T-helper 9 cell (primary cell): ENCODE measurements at places on chromosomes 5 and 9.
A peak's percentile ranks its signal among the peaks of the same experiment; 100 is the strongest.

- no peak for DNase-seq
Measured at GRCh38 chr9:111039231-111039906, 1.1 kb upstream of the LPAR1 start.

- DNase-seq: no peak
Measured at GRCh38 chr5:30197662-30198061, 995.8 kb upstream of the CDH6 start.

DNA sequence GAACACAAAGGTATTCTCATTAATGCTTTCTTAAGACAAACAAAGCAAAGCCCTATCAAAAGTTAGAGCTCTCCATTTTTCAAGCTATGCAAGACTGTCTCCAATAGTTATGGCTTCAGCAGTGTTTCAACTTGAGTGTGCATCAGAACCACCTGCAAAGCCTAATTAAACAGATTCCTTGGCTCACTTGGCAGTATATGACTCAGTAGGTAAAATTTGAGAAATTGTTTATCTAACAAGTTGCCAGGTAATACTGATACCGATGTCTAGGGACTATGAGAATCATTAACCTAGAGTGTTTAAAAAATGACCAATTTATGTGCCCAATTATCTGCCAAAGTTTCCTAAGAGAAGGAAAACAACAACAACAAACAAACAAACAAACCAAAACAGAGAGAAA is 60.3 kb upstream of the PARP8 start:
- DNase-seq: no peak

- DNase-seq: no peak
Measured at GRCh38 chr9:114006155-114006550, 71.9 kb downstream of the AMBP start.

- no peak for DNase-seq
Measured at GRCh38 chr9:123584202-123585176, 228.5 kb downstream of the CRB2 start.

DNA sequence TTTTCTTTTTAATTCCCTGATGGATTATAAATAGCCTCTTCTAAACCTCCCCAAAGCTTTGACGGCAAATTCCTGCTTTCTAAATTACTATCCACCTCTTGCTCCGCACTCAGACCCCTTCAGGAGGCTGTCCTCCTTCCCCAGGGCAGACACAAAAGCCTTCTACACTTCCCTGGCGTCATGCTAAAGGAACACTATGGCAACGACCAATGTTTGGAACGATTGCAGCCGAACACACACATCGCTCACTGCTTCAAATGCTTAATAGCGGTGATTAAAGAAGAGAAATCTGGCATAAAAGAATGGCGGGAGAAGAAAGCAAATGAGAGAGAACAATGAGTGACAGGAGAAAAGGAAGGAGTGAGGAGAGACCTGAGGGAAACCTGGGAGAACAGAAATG is 297.3 kb downstream of the MLLT3 start:
- no peak for DNase-seq

GRCh38 chr5:133882846-133883245 is 85.6 kb downstream of the C5orf15 start:
- no peak for DNase-seq

DNA sequence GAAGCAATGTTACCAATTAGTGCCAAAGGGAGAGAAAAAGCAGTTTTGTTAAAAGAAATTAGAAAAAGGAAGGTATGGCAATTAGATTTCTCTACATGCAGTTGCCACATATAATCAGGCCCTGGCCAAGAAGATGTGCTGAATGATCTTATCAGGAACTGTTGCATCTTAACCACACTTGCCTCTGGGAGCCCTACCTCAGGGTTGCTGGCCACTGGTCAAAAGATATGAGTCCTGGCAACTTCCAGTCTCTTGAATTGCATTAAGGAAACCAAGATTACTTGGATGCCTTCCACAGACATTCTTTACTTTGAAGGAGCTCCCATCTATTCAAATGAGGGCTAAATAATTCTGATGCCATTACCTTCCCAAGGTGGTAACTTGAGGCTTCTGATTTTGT is 60.4 kb downstream of the TNC start:
- DNase-seq: no peak

- DNase-seq: no peak
Measured at GRCh38 chr9:89213396-89213880, 34.8 kb upstream of the SHC3 start.

GRCh38 chr9:105661011-105661410 is 1.2 kb upstream of the TAL2 start:
- no peak for DNase-seq

GRCh38 chr9:25472085-25472607 is 206.1 kb downstream of the TUSC1 start:
- DNase-seq: no peak

DNA sequence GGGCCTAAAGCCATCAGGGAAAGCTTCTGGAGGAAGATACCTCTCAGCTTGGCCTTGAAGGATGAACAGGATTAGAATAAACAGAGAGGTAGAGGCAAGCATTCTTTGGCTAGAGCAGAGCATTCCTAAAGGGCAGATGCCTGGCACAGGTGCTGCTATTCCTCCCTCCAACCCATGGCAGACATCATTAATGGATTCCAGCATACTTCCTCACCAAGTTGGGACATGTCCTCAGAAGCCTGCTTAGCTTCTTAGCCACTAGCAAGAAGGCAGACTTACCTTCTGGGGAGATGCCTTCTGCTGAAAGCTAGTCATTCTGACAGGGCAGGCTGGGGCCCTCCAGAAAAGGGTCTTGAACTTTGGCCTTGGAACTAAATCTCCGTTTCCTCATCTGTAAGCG is 122.0 kb downstream of the RGS3 start:
- DNase-seq: no peak

DNA sequence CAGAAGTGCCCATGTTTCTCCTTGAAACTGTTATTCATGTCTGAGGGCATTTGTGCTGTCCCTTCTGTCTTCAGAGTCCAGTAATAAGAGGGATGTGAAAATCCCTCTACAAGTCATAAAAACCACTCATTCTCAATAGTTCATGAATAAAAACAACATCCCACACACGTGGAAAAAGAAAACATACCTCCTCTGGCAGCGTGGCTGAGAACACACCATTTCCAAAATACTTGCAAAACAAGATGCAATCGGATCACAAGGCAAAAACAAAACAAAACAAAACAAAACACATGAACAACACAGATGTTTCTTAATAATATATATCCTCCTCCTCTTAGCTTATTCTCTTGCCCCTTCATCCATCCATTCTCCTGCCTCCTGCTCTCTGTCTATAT is 71.0 kb upstream of the EQTN start:
- no peak for DNase-seq

DNA sequence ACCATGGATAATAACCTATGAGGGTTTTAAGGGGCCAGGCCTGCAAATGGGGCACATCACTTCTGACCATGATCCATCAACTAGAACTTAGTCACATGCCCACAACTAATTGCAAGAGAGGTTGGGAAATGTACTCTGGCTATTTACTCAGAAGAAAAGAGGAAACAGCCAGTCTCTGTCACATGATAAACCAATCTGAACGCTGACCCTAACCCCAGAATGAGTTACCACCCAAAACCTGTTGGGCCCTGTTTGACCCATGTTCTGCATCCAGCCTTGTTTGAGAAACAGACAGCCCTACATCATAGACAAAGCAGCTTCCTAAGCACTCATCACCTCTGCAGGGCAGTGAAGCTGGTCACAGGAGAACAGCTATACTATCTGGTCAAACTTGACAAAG is 5.8 kb downstream of the MACROH2A1 start:
- no peak for DNase-seq

- DNase-seq: peak; percentile 34
Measured at GRCh38 chr9:114348906-114349482, 19.3 kb downstream of the ORM2 start.

DNA sequence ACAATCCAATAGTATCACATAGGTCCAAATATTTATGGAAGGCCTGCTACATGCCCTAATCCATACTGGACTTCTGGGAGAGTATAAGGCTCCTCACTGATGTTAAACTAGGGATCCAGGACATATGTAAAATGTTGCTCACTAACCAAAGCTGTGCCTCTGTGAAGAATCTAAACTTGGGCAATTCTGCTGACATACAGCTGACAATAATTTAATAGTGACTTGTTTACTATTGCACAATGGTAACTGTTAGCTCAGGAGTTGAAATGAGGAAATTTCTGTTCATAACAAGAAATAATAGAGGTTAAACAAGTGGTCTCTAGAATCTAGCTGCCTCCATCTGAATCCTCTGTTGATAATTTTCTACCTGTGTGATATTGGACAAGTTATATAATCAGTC is 14.9 kb upstream of the CTXN3 start:
- DNase-seq: no peak

GRCh38 chr9:124359426-124359825 is 55.8 kb downstream of the PSMB7 start:
- DNase-seq: no peak

DNA sequence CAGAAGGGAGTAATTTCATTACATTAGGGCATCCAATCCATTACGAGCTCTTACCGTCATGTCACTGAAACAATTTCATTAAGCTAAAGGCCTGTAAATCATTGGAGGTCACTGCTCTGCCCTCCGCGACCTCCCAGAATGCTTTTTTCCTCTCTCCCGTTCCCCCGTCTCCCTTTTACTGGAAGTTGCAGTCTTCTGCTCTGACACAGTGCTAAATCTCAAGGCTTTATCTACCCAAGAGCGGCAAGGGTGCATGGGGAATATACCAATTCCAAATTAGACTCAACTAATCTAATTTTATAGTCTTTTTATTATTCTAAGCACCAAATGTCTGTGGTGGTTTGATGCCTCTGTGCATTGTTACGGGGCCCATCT is 265.7 kb upstream of the PANK3 start:
- DNase-seq: no peak

DNA sequence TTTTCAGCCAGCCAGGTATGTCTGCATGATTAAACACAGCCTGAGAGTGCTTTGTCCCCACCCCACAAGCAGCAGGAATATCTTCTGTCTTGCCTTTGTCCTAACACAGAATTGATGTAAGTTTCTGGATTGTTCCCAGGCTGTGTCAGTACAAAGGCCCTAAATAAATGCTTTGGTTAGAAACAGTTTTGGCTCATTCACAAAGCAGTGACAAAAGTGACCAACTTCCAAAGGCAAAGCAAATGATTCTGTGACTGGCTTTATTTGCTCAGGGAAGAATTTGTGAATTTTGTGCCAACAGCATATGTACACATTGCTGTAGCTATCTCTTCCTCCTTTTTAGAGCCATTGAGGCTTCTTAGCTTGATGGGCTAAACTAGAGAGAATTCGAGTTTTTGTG is 133.7 kb downstream of the PLPPR1 start:
- no peak for DNase-seq

- DNase-seq: no peak
Measured at GRCh38 chr5:177357146-177357458, 622 bp upstream of the RGS14 start.

DNA sequence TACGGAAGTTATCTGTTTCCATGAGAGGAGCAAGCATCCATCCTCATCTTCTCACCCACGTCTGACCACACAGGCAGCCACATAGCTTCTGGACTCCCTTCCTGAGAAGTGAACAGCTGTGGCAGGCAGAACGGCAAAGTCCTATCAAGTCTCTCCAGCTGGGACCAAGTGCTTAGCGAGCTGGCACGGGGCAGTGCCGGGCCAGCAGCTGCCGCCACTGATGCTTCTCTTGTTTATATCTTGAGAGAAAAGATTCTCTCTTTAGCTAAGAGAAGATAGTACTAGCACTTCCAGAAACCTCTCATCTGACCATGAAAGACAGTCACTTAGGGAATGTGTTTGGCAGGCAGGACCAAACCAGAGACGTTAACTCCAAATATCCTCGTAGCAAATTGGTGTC is 37.2 kb downstream of the PLAC8L1 start:
- DNase-seq: no peak

GRCh38 chr5:168377525-168377924 is 86.1 kb downstream of the WWC1 start:
- DNase-seq: no peak

DNA sequence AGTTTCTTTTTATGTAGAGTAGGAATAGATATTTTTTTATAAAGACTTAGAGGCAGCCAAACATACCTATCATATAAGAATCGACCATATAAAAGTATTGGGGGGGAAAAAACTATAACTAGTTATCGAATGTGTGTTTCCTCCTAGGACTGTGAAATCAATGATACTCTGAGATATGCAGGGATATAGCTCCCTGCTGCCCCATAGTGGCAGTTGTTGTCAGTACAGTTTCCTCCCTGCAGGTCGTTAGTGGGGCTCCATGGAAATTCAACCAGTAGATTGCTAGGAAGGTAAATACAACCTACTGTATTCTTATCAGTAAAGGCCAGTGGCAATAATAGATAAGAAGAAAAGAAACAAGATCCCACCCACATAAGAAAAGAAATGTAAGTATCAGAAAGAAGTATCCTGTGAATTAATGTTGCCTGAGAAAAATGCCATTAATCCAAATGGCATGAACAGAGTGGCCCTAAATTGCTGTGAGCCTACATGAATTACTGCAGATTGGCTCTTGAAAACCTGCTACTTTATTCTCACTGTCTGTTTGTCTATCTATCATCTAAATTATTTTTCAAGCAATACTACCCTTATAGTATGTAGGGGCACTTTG is 136.9 kb upstream of the FBN2 start:
- peak; percentile 2 for DNase-seq

GRCh38 chr5:6359555-6360322 is 18.6 kb downstream of the MED10 start:
- no peak for DNase-seq

- DNase-seq: no peak
Measured at GRCh38 chr5:83249156-83249555, 171.8 kb downstream of the XRCC4 start.

DNA sequence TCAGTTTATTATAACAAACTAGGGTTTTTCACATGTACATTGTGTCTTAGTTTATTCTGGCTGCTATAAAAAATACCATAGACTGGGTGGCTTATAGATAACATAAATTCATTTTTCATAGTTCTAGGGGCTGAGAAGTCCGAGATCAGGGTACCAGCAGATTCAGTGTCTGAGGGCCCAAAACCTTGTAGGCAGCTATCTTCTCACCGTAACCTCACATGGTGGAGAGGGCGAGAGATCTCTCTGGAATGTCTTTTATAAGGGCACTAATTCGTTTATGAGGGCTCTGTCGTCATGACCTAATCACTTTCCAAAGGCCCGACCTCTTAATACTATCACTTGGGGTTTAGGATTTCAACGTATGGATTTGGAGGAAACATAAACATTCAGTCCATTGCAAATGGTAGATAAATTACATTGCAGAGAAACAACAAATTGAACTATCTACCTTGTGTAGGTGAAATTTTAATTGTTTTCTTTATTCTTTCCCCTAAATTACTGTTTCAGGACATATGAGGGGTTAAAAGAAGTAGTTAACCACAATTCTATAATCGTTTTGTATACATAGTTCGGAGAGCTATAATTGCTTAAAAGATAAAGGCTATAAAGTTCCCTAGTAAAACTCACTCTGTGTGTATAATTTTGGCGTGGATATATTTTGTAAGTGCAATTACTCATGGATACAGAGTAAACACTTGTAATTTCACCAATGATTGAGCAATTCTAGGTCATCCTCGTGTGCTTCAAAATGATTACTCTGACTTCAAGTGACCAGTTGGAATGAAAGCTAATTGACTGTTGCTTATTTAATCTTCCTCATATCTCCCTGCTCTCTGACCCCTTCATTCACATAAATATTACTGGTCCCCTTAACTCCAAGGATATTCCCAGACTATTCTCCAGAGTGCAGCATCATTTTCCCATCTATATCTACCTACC is 247.5 kb upstream of the TMEM161B start:
- DNase-seq: no peak

- no peak for DNase-seq
Measured at GRCh38 chr5:171750311-171750788, 35.3 kb upstream of the SMIM23 start.

- no peak for DNase-seq
Measured at GRCh38 chr5:171747061-171747859, 38.4 kb upstream of the SMIM23 start.

GRCh38 chr5:31106691-31107090 is 86.8 kb upstream of the CDH6 start:
- no peak for DNase-seq
